RPMI7951 (cell line): ENCODE measurements at places on chromosomes 11 and 22. TPM values are rescaled to one million over a fixed set of nuclear protein-coding genes. Genes with fewer than 3 reads are reported as not detected.

PRR14L gene
- 8.4 TPM in 2 replicates for total RNA-seq

FADD gene
- total RNA-seq, result 36.0 and 36.5 TPM in 2 replicates

OR10V1 gene
- total RNA-seq, result not detected in 2 replicates

CCDC87 gene
- 0.10 and 0.84 TPM in 2 replicates for total RNA-seq

C11orf91 gene
- not detected in 2 replicates for total RNA-seq

RASGRP2 gene
- total RNA-seq, result not detected in 2 replicates

OTOG gene
- not detected in 2 replicates for total RNA-seq

KRTAP5-6 gene
- not detected in 2 replicates for total RNA-seq

CYP2D6 gene
- total RNA-seq, result not detected in 2 replicates

TTC17 gene
- total RNA-seq, result 30.8 and 31.7 TPM in 2 replicates

MISFA gene
- 0.60 TPM in 1 of 2 replicates, not detected in the other for total RNA-seq

PHOX2A gene
- total RNA-seq, result not detected in 2 replicates

ARHGEF17 gene
- total RNA-seq, result 9.1 and 9.4 TPM in 2 replicates

MRGPRE gene
- not detected in 2 replicates for total RNA-seq

APOBEC3A gene
- not detected in 2 replicates for total RNA-seq

OR52E8 gene
- not detected in 2 replicates for total RNA-seq

OSM gene
- not detected in 2 replicates for total RNA-seq

TMEM121B gene
- total RNA-seq, result not detected in 2 replicates

CEP126 gene
- total RNA-seq, result 0.78 and 2.6 TPM in 2 replicates

PYGM gene
- not detected in 2 replicates for total RNA-seq

SHANK2 gene
- under 0.01 and 0.10 TPM in 2 replicates for total RNA-seq

MMP8 gene
- 3.3 and 4.4 TPM in 2 replicates for total RNA-seq

TSPAN18 gene
- total RNA-seq, result 0.96 and 2.1 TPM in 2 replicates

C11orf87 gene
- not detected in 2 replicates for total RNA-seq

NOX4 gene
- 0.24 and 2.1 TPM in 2 replicates for total RNA-seq

ZNF280B gene
- total RNA-seq, result 0.59 and 0.96 TPM in 2 replicates

NPTXR gene
- 0.12 and 0.39 TPM in 2 replicates for total RNA-seq

APOA5 gene
- total RNA-seq, result not detected in 2 replicates

ASCL2 gene
- not detected in 2 replicates for total RNA-seq

VPREB3 gene
- total RNA-seq, result not detected in 2 replicates

VSTM5 gene
- total RNA-seq, result not detected in 2 replicates

SHISAL1 gene
- 1.6 and 2.1 TPM in 2 replicates for total RNA-seq

KREMEN1 gene
- total RNA-seq, result 6.1 and 6.2 TPM in 2 replicates

APOL4 gene
- 0.20 TPM in 1 of 2 replicates, not detected in the other for total RNA-seq

MS4A12 gene
- total RNA-seq, result not detected in 2 replicates

IL17REL gene
- total RNA-seq, result not detected in 2 replicates

CSRP3 gene
- total RNA-seq, result not detected in 2 replicates

F2 gene
- total RNA-seq, result not detected in 2 replicates

APOL5 gene
- not detected in 2 replicates for total RNA-seq

RIBC2 gene
- 3.7 and 5.5 TPM in 2 replicates for total RNA-seq

PRDM11 gene
- total RNA-seq, result 2.0 and 2.9 TPM in 2 replicates

GAB2 gene
- 5.0 and 6.1 TPM in 2 replicates for total RNA-seq

SMTNL1 gene
- total RNA-seq, result not detected in 2 replicates

NLRP14 gene
- total RNA-seq, result 0.12 TPM in 1 of 2 replicates, not detected in the other

PSMC3 gene
- 179 and 223 TPM in 2 replicates for total RNA-seq

E2F8 gene
- total RNA-seq, result 4.7 and 5.0 TPM in 2 replicates

FAM83F gene
- total RNA-seq, result 0.10 TPM in 1 of 2 replicates, not detected in the other

C1QTNF4 gene
- total RNA-seq, result not detected in 2 replicates

PSMA1 gene
- total RNA-seq, result 264 and 296 TPM in 2 replicates

TNNI2 gene
- 0.48 TPM in 1 of 2 replicates, not detected in the other for total RNA-seq

SLC5A12 gene
- not detected in 2 replicates for total RNA-seq

IGSF9B gene
- 0.10 and 0.96 TPM in 2 replicates for total RNA-seq

SFI1 gene
- 6.1 and 10.7 TPM in 2 replicates for total RNA-seq
